ENCODE measurements at places on chromosomes 7 and 10.

DNA sequence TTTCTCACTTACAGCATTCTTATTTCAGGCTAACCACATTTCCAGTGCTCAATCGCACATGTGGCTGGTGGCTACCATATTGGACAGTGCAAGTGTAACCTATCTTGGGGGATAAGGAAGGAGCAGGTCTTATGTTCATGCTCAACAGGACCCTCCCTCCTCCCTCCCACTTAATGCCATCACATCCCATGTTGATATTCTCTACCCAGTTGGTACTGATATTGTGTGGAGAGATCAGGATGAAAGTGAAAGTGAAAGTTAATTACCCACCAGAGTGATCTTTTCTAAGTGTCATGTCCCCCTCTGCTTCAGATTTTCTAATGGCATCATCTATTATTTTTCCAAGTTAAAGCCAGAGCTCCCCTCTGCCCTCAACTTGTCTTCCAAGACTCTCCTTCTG is 91.6 kb downstream of the BMPER start:
- no peak for DNase-seq

GRCh38 chr10:74249865-74250264 is 98.8 kb downstream of the ADK start:
- no peak for DNase-seq

DNA sequence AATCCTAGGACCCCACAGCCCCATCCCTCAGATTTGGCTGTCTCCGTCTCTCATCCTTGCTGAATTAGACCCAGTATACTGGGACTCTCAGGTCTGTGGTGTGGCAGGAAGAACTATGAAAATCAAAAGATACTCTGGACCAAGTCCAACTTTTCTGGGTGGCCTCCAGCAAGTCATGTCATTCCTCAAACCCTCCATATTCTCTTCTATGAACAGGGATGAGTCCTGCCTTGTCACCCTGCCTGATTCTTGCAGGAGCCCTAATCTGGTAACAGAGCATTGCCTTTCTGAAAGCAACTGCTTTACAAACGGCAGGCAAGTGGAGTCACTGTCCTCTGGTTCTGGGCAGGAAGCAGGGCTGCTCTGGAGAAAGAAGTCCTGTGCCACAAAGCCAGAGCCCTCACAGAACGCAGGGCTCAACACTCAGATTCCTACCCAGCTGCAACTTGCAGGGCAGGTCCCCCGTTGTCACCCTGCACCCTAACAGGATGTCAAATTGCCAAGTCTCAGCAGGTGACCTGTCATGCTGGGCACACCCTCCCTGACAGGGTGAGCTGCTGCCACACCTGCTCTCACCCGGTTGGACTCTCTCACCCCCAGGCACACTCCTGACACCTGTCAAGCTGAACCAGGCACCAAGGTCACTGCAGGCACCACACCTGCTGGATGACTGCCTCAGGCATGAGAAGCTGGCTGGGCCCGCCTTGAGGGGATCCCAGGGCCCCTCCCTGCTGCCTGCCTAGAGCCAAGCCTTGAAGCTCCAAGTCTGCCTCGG is 227.7 kb downstream of the KCNMA1 start:
- no peak for DNase-seq

DNA sequence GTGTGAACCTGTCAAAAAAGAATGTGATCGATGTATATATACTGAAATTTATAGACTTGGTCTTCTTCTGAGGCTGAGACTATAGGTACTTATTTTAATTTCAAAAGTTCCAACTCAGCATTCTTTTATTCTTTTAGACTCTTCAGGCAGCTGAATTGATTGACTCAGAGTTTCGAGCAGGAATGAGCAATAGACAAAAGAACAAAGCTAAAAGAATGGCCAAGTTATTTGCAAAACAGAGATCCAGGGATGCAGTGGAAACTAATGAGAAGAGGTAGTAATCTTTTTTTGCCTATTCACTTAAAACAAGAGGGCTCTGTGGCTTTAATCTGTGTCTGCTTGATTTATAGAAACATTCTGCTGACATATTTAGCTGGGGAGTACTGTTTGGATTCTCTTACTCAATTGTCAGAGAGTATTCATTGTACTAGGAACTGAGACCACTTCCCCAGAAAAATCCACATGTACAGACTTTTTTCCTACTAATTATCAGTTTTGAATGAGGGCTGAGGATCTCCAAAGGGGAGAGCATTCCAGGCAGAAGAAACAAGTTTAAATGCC is 30.1 kb downstream of the BTAF1 start:
- no peak for DNase-seq

- peak; percentile 59 for DNase-seq
Observed at GRCh38 chr10:22611425-22612115, 102.8 kb downstream of the PIP4K2A start.

DNA sequence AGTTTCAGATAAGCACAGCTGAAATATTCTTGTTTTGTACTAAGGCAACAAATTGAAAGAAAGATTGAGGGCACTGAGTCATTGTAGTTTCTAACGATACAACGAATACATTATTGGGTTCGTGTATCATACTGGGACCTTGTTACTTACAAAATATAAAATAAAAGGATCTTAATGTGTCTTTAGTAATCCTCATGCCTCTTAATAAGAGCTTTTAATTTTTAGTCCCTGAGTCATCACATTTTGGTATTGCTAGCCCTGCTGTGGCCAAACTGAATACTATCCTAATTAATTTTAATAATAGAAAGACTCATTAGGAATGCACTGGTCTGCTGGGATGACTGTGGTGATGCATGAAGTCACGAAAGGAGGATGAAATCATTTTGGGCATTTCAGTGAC is 309.7 kb downstream of the EXOC4 start:
- DNase-seq = no peak

DNA sequence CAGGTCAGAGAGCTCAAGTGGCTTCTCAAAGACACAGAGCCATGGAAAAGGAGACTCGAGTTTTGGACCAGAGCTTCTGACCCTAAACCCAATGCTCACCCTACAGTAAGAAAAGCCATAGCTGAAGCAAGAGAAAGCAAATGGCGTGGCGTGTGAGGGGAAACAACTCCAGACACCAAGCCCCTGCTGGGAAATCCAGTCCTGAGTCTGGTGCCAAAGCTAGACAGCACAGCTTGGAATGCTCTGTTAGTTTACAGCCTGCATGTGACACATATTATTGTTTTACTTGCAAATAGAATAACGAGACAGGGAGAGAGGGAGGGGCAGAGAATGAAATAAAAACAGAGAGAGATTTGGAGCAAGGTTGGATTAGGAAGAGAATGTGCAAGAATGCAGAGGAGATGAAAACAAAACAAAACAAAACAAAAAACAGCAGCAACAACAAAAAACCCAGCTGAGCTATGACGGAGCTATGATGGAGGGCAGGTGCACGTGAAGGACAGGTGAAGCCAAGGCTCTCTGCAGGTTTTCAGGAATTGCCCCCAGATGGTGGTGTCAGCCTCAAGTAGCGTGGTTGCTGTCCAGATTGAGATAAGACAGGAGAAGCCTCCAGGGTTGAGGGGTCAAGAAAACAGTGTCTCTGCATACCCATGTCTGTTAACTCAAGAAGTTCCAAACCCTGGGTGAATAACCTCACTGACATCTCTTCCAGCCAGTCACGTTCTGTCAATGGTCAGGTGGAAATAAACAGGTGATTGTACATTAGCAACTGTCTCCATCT is 69.7 kb upstream of the LRRC18 start:
- DNase-seq = no peak

Data from stimulated activated CD4-positive, alpha-beta T cell treated with anti-CD3 and anti-CD28 coated beads, Interleukin-2, amount 100 ng/mL, for 24 hours (primary cell).